ENCODE measurements at places on chromosomes 1 and 21.
A peak's percentile ranks its signal among the peaks of the same experiment; 100 is the strongest.

DNA sequence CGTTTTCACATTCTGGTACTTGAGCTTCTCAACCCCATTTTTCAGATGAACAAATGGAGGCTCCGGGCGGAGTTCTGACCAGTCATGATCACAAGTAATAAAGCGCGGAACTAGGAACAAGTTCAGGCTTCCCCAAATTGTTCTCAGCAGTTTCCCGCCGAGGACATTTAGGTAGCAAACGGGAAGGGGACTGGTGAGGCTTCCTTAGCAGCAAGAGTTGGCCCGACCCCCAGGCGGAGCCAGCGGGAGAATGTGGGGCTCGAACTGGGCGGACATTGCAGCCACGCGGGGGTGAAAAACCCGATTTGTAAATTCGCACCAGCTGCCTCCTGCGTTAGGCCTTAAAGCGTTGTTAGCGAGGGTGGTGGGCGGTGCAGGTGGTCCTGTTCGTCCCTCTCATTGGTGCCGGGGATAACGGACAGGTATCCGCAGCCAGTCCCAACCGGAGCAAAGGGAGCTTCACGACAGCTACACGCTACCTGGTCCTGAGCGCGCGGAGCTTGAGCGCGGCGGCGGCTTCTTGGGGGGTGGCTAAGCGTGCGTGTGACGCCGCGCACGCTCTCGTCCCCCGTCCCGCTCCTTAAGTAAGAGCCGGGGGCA, 15.3 kb downstream of the SEMA6C start:
- peak; percentile 39 for DNase-seq

DNA sequence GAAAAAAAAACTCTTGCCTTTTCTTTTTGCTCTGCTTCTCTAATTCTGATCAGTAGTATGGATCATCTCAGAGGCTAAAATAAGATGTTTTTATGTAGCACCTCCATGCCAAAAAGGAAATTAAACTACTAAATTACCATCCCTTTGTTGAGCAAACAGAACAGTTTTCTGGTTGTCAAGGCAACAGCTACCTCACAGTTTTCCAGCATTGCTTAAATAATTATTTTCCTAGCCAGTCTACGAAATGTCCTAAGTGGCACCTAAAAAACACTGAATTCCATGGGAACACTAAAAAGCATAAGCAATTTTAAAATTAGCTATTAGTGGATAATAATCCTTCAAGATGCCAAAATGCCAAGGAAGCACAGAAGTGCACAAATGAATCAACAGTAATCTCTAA, 61.7 kb downstream of the ARID4B start:
- DNase-seq, result no peak

- no peak for DNase-seq
Observed at GRCh38 chr21:28617300-28617699, 375.4 kb downstream of the LTN1 start.

GRCh38 chr1:51044834-51045233, 57.2 kb upstream of the C1orf185 start:
- no peak for DNase-seq

DNA sequence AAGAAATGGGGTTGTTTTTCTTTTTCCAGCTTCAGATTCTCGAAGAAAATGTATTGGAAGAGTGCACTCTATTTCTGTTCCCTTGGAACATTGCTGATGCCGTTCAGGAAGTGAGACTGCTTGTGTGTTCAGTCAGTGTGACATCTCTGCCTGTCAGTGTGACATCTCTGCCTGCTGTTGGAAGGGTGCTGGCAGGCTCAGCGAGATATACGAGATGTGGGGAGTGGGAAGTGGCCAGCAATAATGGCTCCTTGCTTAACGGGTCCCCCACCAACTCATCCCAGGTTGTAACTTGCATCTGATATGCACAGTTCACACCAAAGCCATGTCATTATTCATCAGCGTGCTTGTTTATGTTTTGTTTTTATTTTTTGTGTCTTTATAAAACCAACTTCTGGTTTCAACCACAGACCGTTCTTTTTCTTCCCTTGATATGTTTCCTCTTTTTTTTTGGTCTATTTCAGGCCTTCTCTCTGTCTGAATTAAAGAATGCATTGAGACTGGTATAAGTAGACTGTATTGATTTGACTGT, 145.4 kb downstream of the GALNT2 start:
- DNase-seq, result no peak

GRCh38 chr1:67874501-67875111, 41.3 kb upstream of the GNG12 start:
- DNase-seq, result no peak

DNA sequence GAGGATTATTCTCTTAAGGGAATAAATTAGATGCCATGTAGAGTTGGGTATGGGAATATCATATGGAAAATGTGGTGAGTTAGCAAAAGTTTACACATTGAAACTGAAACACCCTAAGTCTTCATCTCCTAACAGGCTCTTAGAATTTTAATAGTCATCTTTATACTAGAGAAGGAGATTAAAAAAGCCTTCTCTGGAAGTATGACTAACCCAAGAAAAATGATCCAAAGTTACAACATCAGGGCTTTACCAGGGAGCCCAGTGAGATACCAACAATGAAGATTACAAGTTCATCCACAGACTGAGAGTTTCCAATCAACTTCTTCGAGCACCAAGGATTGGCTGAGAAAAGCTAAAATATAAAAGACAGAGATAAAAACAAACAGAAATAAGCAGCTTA, 70.0 kb upstream of the KIAA0040 start:
- no peak for DNase-seq

- no peak for DNase-seq
Observed at GRCh38 chr21:17903029-17903806, 84.1 kb upstream of the C21orf91 start.

DNA sequence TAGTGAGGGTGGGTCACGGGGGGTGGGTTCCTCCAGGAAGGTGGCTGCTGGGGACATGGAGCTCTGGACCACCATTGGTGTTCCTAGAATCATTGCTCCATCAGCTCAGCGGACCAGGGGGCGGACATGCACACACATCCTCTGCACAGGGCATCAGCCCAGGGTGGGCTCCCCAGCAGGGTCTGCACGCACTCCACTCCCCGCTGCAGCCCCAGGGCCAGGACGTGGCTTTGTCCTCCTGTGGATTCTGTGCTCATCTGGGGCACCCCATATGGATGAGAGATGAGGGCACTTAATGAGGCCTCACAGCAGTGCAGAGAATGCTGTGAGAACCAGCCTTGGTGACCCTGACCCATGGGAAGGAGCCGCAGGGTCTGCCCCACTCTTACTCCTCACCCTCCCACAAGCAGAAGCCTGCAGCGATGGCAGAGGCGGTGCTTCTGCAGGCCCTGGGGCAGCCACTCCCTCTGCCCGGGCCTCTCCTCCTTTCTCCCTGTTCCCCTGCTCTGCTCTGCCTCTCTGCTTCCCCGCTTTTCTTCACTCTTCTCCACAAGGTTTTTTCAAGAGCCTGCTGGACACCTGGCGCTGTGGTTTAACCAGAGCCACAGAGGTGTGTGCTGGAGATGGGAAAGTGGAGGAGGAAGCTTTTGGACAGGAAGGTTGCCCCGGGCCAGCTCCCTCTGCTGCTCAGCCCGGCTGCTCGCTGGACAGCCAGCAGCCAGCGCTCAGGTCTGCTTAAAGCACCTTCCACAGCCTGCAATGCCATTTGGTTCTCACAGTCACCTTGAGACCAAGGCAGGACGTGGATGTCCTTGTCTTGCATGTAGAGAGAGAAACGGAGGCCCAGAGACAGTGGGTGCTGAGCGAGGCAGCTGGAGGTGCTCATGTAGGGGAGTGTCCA, 26.3 kb upstream of the PCBP3 start:
- no peak for DNase-seq

GRCh38 chr1:155466996-155467395, 95.6 kb downstream of the ASH1L start:
- no peak for DNase-seq
